SJCRH30 (cell line): ENCODE measurements at places on chromosomes 7 and 10.

GRCh38 chr7:155449869-155450557 is 7.9 kb upstream of the EN2 start:
- H3K27ac ChIP-seq: no peak overlapping the region
- H3K36me3 ChIP-seq: no peaks in the 10 kb centered on the region
- H3K4me1 ChIP-seq: peaks cover 8% of the 10 kb centered on the region
- no peak overlapping the region for H3K4me3 ChIP-seq

DNA sequence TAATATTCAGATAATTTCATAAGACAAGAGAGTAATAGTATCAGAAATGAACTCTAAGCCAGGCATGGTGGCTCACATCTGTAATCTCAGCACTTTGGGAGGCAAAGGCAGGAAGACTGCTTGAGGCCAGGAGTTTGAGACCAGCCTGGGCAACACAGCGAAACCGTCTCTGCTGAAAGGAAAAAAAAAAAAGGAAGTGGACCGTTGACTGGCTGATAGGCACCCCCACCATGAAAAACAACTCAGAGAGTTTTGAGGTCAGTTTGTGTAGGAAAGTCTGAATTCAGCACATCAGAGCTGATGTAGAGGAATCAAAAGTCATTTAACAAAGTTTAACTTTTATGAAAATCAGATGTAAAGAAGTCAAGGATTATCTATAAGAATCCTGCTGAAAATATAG is 63.2 kb upstream of the AMPH start:
- H3K36me3 ChIP-seq: no peaks in the 10 kb centered on the region
- H3K4me1 ChIP-seq: no peaks in the 10 kb centered on the region
- H3K27me3 ChIP-seq: 0 out of 2 replicates have a peak, but pooled peaks cover 3% of the 10 kb centered on the region
- no peak overlapping the region for H3K27ac ChIP-seq
- DNase-seq: no peak

GRCh38 chr7:69534461-69535041 is 63.7 kb upstream of the AUTS2 start:
- no peak for DNase-seq
- no peaks in the 10 kb centered on the region for H3K4me1 ChIP-seq
- no peaks in the 10 kb centered on the region for H3K27me3 ChIP-seq
- no peak overlapping the region for H3K27ac ChIP-seq
- H3K36me3 ChIP-seq: no peaks in the 10 kb centered on the region
- H3K4me3 ChIP-seq: no peak overlapping the region

GRCh38 chr7:141454338-141454737 is 96.9 kb upstream of the AGK start:
- H3K27ac ChIP-seq: no peak overlapping the region
- DNase-seq: no peak
- H3K27me3 ChIP-seq: peaks cover 7% of the 10 kb centered on the region; the same call in 1 of the 2 replicates
- H3K4me1 ChIP-seq: no peaks in the 10 kb centered on the region

GRCh38 chr7:133398506-133398905 is 145.6 kb downstream of the EXOC4 start:
- no peaks in the 10 kb centered on the region for H3K4me1 ChIP-seq
- no peak overlapping the region for H3K27ac ChIP-seq
- H3K27me3 ChIP-seq: no peaks in the 10 kb centered on the region
- no peak overlapping the region for H3K4me3 ChIP-seq
- H3K36me3 ChIP-seq: no peaks in the 10 kb centered on the region

DNA sequence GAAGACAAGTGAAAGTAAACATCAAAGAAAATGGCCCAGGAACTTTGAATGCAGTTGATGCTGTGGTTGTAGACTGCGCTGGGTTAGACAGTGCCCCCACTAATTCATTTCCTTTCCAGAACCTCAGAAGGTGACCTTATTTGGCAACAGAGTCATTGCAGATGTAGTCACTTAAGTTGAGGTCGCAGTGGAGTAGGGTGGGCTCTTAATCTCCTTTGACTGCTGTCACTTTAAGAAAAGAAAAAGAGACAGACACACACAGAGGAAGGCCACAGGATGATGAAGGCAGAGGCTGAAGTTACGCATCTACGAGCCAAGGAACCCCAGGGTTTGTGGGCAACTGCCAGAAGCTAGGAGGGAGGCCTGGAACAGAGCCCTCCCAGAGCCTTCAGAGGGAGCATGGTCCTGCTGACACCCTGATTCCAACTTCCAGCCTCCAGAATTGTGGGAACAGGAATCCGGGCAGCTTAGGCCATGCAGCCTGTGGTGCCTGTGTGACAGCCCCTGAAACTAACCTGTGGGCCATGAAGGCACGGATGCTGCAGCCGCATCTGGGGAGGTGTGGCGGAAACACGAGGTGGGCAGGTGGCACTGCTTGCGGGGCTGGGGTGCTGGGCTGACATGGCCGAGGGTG is 107.6 kb downstream of the PRKAG2 start:
- no peaks in the 10 kb centered on the region for H3K36me3 ChIP-seq
- no peak for DNase-seq
- no peak overlapping the region for H3K4me3 ChIP-seq
- H3K27ac ChIP-seq: no peak overlapping the region

DNA sequence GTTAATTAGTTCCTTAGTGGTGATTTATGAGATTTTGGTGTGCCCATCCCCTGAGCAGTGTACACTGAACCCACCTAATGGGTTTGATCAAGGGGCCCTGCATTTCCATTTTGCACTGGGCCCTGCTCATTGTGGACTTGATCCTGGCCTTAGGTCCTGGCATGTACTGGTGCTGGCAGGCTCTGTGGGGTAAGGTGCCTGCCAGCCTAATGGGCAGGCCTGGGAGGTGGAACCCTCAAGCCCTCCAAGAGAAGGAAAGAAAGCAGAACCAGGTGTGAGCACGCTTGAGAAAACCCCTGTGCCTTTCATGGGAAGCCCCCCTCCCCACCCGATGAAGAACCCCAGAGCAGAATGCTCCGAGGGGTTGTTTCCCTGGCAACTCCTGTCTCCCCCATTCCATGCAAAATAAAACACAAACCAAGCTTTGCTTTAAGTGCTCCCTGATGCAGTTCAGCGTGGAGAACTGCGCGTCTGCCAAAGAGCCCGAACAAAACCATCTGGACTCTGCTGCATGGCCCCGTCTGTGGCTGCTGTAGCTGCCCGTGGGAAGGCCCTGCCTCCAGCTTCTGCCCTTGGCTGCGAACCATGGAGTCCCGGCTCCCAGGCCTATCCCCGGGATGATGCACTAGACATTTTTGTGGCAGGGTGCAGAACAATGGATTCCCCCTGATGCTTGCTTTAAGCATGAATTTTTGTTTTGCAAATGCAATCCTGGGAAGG is 123.3 kb downstream of the PRPF18 start:
- no peaks in the 10 kb centered on the region for H3K27me3 ChIP-seq
- no peak overlapping the region for H3K4me3 ChIP-seq
- no peak overlapping the region for H3K27ac ChIP-seq
- peaks cover 20% of the 10 kb centered on the region for H3K4me1 ChIP-seq
- H3K36me3 ChIP-seq: no peaks in the 10 kb centered on the region

DNA sequence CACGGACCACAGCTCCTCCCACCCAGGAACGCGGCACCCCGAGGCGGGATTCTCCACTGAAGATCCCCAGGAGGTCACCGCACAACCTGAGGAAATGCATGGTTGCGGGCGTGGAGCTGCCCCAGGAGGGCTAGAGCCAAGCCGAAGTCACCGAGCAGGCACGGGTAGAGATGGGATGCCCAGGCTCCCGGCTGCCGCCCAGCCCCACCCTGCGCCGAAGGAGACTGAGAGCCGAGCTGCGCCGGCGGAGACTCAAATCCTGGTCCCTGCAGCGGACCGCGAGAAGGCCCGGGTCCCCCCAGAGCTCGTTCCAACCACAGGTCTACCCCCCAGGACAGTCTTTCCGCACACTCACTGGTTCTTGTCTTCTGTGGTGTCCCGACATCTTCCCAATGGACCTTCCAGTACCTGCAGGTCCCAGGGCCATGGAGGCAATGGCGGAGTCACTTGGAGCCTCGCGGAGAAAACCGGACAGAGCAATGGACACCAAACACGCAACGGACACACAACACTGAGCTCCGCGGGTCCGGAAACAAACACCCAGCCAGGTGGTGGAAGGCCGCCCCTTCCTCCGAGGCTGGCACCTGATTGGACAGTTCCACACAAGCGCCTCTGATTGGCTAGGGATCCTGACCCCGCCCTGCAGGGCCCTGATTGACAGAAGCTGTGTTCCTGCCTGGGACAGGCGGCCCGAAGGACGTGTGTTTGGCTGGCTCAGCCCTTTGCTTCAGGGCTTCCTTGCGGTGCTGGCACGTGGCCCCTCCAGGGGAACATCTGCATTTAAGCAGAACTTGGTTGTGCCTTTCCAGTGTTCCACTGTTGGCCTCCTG is 331.9 kb upstream of the NUPR2 start:
- DNase-seq: no peak
- H3K36me3 ChIP-seq: no peaks in the 10 kb centered on the region
- H3K4me3 ChIP-seq: no peak overlapping the region
- no peaks in the 10 kb centered on the region for H3K4me1 ChIP-seq

DNA sequence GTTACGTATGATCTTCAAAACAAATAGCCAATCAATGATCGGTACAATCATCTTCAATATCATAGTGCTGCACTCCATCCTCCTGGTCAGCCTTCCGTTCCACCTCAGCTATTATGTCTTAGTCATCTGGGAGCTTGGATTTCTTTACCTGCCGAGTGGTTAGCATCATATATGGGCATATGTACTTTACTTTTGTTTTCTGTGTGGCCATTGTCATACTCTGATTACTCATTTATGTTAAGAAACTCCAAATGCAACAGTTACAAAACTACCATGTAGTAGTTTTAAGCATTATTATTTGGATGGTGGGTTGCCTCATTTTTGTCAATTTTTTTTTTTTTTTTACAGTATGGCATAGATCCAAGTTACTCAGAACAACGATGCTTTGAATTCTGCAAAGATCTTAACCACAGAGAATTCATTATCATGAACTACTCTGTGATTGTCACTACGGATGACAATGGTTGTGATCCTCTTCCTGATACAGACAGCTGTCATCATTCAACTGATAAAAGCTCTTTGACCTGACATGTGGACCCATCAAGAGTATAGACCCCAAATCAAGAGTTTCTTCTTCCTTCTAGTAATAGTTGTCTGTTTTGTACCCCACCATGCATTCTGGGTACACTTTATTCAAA is 52.1 kb upstream of the NME8 start:
- no peaks in the 10 kb centered on the region for H3K27me3 ChIP-seq
- H3K27ac ChIP-seq: no peak overlapping the region
- no peaks in the 10 kb centered on the region for H3K4me1 ChIP-seq
- H3K36me3 ChIP-seq: no peaks in the 10 kb centered on the region
- H3K4me3 ChIP-seq: no peak overlapping the region

DNA sequence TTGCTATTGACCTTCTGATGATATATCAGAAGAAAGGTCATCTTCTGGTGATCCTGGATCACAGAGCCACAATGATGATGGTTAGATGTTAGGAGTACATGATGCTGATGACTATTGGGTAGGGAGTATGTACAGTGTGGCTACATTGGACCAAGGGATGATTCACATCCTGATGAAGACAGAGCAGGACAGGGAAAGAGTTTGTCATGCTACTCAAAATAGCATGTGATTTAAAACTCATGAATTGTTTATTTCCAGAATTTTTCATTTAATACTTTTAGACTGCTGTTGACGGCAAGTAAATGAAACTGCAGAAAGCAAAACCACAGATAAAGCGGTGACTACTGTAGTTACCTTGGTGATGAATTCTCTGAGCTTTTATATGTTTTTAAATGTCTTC is 397.3 kb downstream of the PPP1R3A start:
- H3K27me3 ChIP-seq: no peaks in the 10 kb centered on the region
- H3K27ac ChIP-seq: no peak overlapping the region
- H3K36me3 ChIP-seq: no peaks in the 10 kb centered on the region

GRCh38 chr7:88772776-88773175 is 13.3 kb downstream of the ZNF804B start:
- no peaks in the 10 kb centered on the region for H3K27me3 ChIP-seq
- no peaks in the 10 kb centered on the region for H3K36me3 ChIP-seq
- no peak for DNase-seq
- no peak overlapping the region for H3K27ac ChIP-seq
- H3K4me1 ChIP-seq: no peaks in the 10 kb centered on the region

GRCh38 chr10:125871338-125871737 is 9.8 kb downstream of the DHX32 start:
- no peak for DNase-seq
- no peak overlapping the region for H3K4me3 ChIP-seq
- H3K27ac ChIP-seq: no peak overlapping the region
- no peaks in the 10 kb centered on the region for H3K4me1 ChIP-seq
- H3K36me3 ChIP-seq: peaks cover 8% of the 10 kb centered on the region

DNA sequence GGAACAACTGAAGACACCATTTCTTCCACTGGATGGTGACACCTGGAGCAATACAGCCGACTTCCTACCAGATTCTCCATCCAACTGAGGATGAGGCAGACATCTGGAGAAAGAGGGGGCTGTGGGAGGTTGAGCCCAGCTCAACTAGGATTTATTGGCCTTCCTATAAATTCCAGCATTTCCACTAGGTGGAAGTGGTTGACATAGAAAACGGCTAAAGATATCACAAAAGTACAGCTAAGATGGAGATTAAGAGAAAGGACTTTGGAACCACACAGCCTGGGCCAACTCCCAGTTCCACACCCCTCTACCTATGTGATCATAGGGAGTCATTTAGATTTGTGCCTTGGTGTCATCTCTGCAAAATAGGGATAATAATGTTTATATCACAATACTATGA is 61.3 kb upstream of the CAV2 start:
- no peak overlapping the region for H3K4me3 ChIP-seq
- no peak overlapping the region for H3K27ac ChIP-seq
- no peaks in the 10 kb centered on the region for H3K27me3 ChIP-seq
- H3K36me3 ChIP-seq: no peaks in the 10 kb centered on the region
- peaks cover 11% of the 10 kb centered on the region for H3K4me1 ChIP-seq
- DNase-seq: no peak

GRCh38 chr10:94218493-94219183 is 144.1 kb downstream of the NOC3L start:
- H3K27ac ChIP-seq: no peak overlapping the region
- DNase-seq: no peak
- no peaks in the 10 kb centered on the region for H3K27me3 ChIP-seq
- H3K4me3 ChIP-seq: no peak overlapping the region
